ENCODE measurements at places on chromosomes 2 and 18. TPM values are rescaled to one million over a fixed set of nuclear protein-coding genes. Genes with fewer than 3 reads are reported as not detected.
A peak's percentile ranks its signal among the peaks of the same experiment; 100 is the strongest.

The AKAIN1 gene
- not detected for total RNA-seq

The CD28 gene
- 1.0 TPM for total RNA-seq

The ERMN gene
- 1.6 TPM for total RNA-seq

The EVX2 gene
- not detected for total RNA-seq

The SERPINB3 gene
- total RNA-seq: 0.43 TPM

The TEKT4 gene
- total RNA-seq: 4.1 TPM

The VIT gene
- 0.94 TPM for total RNA-seq

The ABCB11 gene
- 0.15 TPM for total RNA-seq

GRCh38 chr18:23237524-23238151, 102.4 kb downstream of the CABLES1 start:
- peak; percentile 58 for DNase-seq

GRCh38 chr2:62099050-62099449, 96.9 kb upstream of the B3GNT2 start:
- DNase-seq: no peak

- DNase-seq: no peak
Observed at GRCh38 chr2:20368706-20369105, 18.1 kb upstream of the PUM2 start.

DNA sequence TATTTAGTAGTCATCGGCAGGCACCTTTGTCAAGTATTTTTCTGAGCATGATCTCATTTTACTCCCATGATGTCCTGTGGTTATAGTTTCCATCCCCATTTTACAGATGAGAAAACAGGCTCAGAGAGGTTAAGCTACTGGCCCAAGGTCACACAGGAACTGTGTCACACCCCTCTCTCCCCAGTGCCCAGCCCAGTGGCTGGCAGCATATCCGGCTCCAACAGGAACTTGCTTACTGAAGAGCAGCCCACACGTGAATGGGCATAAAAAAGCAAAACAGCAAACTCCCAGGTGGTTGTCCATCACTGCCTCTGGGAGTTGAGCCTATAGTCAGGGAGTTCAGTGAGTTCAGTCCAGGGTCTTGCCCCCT, 8.3 kb upstream of the KLF11 start:
- no peak for DNase-seq

GRCh38 chr2:73859721-73860586, 31.2 kb downstream of the STAMBP start:
- DNase-seq: no peak

DNA sequence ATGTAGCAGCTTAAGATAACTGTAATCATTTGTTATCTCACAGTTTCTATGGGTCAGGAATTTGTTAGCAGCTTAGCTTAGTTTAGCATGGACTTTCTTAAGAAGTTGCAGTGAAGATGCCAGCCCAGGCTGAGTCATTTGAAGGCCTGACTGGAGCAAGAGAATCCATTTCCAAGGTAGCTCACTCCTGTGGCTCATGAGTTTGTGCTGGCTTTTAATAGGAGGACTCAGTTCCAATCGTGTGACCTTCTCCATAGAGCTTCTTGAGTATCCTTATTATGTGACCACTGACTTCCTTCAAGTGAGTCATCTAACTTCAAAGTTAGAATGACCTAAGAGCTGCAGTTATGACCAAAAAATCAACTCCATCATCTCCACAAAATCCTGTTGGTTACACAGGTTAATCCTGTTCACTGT, 1.4 kb downstream of the GPATCH11 start:
- no peak for DNase-seq

DNA sequence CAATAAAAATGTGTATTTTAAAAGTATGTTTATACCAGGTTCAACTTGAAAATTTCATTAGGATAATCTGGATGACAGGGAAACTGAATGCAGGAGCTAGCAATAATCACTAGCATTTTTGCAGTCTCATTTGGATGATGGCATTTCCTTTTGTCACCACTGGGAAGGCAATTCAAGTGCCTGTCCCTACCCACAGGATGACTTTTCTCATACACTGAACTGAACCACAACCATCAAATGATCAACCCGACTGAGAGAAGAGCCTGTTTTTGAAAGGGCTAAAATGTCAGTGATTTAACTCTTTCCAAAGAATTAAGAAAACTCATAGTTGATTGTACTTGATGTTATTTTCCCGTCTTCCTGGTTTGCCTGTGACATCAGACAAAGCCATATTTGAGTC, 115.0 kb downstream of the FAM124B start:
- DNase-seq: no peak

- no peak for DNase-seq
Observed at GRCh38 chr2:204909791-204910190, 364.5 kb downstream of the PARD3B start.

- DNase-seq: no peak
Observed at GRCh38 chr2:67451086-67451832, 54.1 kb downstream of the ETAA1 start.

GRCh38 chr2:242051463-242051862, 181.9 kb downstream of the RTP5 start:
- no peak for DNase-seq

DNA sequence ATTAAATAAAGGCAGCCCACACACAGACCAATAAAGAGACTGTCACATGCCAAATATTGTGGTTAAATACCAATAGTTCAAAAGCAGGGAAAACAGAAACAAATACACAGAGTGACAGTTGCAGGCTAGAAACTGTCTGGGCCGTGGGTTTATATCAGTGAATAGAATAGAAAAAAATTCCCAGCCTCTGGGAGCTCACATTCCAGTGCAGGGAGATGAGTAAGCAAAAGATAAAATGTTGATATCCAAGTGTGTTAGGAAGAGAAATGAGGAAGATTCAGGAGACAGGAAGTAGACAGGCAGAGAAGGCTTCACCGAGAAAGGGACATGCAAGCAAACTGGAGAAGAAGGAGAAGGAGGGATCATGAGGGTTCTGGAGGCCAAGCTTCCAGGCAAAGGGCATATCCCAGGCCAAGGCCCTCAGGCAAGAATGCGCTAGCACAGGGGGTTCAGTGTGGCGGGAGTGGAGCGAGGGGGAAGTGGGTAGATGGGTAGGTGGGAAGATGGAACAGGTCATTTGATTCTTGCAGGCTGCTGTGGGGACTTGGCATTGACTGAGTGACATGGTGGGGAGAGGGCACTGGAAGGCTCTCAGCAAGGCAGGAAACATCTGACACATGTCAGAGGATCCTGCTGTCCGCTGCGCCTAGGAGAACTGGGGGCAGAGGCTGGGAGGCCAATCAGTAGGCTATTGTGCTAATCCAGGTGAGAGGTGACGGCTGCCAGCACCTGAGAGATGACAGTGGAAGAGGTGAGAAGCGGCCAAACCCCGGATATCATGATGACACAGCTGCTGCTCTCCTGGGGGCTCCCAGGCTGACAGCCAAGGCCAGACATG, 89.2 kb downstream of the ZBTB7C start:
- no peak for DNase-seq

DNA sequence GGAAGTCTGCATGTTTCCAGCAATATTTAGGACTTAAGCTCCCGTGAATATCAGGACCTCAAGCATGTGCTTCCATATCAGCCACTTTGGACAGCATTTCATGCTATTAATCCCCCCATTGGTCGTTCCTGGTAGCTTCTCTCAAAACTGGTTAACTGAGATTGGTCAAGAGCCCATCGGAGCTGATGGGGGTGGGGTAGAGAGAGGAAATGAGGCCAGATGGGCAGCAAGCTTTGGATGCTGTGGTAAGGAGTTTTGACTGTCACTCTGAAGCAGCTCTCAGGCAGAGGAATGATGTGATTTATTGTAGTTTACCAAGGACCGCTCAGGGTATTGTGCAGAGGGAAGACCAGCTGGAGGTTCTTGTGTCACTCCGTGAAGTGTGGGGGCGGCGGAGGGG, 81.8 kb downstream of the FAM168B start:
- no peak for DNase-seq

DNA sequence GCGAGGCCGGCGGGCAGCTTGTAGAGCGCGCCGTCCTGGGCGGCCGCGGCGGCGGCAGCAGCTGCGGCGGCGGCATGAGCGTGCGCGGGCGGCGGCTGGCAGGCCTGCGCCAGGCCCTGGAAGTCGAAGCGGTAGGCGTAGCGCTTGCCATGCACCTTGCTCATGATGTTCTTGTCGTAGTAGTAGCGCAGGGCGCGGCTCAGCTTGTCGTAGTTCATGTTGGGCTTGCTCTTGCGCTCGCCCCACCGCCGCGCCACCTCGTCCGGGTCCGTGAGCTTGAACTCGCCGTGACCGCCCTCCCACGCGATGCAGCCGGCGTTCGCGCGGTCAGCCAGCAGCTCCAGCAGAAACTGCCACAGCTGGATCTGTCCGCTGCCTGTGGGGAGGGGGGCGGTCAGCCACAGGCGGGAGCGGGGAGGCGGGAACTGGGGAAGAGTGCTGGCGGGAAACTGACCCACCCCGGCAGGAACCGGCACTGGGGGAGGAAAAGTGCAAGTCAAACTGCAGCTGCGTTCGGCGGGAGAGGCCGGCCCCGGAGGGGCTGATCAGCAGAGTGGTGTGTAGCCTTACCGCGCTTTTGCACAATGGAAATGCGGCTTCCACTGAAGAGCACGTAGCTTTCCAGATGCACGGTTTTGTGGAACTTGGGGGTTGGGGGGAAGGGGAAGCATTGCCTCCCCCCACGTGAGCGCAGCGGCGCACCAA, 3.0 kb downstream of the FEV start:
- peak; percentile 24 for DNase-seq

DNA sequence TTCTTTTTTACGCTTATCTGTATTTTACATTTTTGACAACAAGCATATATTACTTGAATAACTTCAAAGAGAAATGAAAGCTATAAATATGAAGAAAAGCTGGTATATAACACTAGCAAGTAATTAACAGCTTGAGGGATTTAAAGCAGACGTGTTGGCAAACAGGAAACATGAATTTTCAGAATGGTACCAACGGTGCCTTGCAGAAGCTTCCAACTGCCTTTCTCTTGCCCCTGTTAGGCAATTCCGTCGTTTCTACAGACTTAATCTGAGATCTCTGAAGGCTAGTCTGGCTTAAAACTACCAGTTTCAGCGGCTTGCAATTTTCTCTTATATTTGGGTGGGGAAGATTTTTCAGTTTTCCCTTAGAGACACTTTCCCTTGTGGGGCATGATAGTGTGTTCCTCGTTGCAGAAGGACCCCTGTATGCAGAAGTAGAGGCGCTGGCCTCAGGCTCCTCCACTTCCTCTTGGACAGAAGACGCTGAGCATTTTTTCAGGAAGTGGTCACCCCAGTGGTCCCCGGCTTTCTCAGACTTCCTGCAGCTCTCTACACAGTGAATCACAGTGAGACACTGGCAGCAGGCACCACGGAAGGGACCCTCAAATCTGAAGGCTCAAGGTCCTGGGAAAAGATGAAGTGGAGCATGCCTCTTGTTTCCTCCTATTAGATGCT, 56.2 kb upstream of the SLC16A14 start:
- no peak for DNase-seq

DNA sequence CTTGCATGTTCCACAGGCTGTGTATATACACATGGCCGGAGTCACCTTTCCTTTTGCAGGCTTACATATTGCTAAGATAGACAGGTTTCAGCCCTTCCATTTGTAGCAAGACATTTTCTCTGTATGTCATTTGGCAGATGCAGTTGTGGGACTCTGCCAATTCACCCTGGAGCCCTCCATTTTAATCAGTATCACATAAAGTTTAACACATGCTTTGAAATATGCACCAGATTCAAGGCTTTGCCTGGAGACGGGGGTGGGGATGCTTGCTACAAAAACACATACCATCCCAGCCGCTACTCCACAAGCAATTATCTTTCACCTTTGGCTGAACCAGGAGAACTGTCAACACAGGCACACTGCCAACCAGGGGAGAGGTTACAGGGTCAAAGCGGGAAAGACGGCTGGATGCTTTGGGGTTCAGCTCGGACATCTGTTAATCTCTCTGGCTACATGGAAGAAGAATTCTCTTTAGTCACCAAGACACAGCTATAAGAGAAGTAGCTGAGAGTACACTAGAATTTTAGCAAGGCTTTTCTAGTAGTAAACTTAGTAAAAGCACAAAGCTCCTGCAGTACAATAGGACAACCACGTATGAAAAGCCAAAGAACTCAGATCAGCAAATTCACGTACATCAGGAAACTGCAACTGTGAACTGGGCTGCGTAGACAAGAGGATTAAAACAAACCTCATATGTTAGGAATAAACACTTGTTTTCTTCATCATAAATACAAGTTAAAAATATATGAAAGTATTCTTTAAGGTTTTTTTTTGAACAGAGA, 130.9 kb downstream of the EXOC6B start:
- DNase-seq: peak; percentile 95

DNA sequence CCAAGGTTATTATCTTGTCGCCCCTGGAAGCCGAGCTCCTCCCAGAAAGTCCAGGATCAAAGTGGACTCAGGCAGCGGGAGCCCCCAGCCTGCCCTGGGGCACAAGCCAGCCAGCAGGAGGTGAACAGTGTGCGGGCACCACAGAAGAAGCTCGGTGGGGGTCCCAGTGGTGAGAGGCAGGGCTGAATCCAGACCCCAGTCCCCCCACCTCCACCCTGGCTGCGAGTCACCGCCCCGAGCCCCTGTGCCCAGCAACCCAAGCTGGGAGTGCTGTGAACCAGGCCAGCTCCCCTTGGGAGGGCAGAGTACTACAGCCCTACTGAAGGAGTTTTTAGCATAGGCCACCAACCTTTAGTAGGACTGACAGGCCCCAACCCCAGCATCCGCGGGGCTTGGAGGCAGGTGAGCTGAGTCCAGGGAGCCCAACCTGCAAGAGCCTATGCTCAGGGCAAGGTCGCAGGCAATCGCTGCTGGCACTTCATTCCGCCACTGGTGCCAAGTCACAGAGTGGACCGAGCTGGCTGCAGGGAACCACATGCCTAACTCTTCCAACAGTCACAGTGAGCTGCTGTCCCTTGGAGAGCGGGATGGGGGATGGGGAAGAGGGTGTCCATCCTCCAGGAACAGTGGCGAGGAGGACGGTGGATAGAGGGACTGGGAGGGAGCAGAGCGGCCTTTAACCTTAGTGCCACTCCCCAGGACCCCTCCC, 3.0 kb downstream of the PIEZO2 start:
- DNase-seq: peak; percentile 67

- DNase-seq: no peak
Observed at GRCh38 chr18:27887287-27887686, 289.6 kb downstream of the CDH2 start.

DNA sequence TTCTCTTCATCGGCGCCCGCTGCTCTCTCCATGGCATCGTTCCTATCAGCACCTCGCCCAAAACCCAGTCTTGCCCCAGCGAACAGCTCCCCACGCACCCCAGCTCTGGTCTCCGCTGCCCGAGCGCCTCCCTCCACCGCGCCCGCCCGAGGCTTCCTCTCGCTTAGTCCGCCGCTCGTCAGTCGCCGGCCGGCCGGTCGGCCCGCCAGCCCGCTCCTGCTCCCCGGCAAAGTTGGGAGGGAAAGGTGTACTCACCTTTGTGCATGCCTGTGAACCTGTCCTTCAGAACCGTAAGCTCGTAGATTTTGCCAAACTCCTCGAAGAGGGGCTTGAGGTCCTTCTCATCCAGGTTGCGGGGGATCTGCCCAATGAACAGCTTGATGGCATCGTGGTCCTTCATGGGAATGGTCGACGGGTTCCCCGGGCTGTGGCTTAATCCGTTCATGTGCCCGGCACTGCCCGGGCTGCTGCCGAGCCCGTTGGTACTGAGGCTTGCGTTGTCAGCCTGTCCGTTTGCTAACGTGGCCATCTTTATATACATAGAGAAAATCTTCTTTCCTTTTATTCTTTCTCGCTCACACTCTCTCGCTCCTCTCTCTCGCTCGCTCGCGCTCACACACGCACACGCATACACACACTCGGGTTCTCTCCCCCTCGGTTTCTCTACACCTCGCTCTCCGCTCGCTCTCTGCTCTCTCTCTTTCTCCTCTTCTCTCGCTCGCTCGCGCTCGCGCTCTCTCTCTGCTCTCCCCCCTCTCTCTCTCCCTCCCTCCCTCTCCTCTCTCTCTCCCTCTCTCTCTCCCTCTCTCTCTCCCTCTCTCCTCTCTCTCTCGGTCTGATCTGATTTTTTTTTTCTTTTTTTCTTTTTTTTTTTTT, at the start of gene CELF4:
Gene CELF4 (minus strand): TSS at position 698 of the 876 bp plus-strand sequence.
- DNase-seq: peak; percentile 34
